ENCODE measurements at places on chromosomes 4 and X.

DNA sequence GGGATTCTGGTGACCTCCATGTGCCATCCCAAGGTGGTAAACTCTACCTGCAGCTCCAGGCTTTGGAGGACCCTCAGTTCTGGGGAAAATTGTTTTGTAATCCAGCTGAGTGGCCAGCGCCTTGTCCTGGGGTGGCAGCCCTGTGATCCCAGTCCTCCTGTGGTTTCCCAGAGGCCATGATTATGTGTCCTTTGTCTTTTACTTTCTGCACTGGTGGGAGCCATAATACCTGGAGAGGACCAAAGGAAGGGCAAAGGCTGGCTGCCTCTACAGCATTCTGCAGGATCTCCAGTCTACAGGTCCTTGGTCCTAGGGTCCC lies 64.0 kb downstream of the NBDY start:
- DNase-seq: no peak

DNA sequence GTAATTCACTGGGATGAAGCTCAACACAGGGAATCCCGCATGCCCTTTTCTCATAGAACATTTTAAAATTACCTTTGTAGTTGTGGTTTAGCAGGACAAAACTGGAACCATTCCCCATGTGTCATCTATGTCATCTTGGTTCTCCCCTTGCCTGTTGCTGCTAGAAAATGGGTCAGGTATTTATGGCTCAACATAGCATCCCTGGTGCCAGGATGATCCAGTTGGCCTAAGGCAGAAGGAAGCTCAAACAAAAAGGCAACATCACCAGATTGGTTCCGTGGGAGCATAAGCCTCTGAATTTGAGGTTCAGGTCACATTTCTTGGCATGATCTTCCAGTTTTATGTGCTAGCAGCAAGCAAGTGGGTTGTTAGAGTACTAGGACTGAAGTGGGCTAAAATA lies 552.6 kb upstream of the BOD1L1 start:
- no peak for DNase-seq

- DNase-seq: no peak
Observed at GRCh38 chr4:151548708-151549107, 139.7 kb downstream of the FHIP1A start.

GRCh38 chrX:20663336-20663735 lies 396.6 kb upstream of the RPS6KA3 start:
- no peak for DNase-seq

DNA sequence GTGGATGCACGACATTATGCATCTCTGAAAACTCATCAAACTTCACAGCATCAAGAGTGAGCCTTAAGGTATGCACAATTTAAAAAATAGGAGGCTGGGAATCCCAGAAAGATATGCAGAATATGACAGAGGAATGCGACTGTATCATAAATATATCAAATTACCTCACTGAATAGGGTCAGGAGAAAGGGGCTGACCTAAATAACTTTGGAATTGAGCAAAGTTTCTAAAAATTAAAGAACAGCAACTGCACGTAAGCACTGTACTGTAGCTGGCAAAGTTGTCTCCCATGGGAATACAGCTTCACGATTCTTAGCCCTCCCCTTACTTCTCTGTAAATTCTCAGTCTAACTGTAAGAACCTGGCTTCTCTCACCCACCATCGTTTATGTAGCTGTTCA lies 397.4 kb upstream of the ZFP42 start:
- DNase-seq: no peak

GRCh38 chrX:10098270-10098713 lies 58.5 kb upstream of the CLCN4 start:
- DNase-seq: peak; percentile 77

GRCh38 chr4:153788051-153788412 lies 851 bp downstream of the SFRP2 start:
- no peak for DNase-seq

GRCh38 chr4:44761306-44761705 lies 35.0 kb upstream of the GNPDA2 start:
- no peak for DNase-seq

DNA sequence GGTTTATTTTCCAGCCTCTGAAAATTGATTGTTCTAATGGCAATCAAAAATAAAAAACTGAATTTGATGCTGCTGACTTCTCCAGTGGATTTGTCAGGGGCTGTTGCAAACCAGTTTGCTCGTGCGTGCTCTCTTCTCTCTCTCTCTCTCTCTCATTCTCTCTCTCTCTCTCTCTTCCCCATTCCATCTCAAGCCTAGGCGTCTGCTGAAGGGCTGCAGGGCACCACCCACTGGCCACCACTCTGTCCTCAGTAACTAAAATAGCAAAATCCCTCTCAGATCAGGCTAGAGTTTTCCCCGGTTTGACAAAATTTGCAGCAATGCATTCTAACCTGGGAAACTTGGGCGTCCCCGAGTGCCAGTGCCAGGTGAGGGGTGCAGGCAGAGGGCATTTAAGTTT lies 19.4 kb downstream of the NKX6-1 start:
- no peak for DNase-seq

- no peak for DNase-seq
Observed at GRCh38 chr4:2805712-2806389, 13.0 kb downstream of the SH3BP2 start.

GRCh38 chr4:161919442-161920220 lies 244.2 kb downstream of the FSTL5 start:
- no peak for DNase-seq
